NCI-H1436 (cell line): ENCODE measurements at places on chromosomes 5 and 9.

- no peak for DNase-seq
Measured at GRCh38 chr5:157107508-157107907, 1.3 kb downstream of the HAVCR2 start.

DNA sequence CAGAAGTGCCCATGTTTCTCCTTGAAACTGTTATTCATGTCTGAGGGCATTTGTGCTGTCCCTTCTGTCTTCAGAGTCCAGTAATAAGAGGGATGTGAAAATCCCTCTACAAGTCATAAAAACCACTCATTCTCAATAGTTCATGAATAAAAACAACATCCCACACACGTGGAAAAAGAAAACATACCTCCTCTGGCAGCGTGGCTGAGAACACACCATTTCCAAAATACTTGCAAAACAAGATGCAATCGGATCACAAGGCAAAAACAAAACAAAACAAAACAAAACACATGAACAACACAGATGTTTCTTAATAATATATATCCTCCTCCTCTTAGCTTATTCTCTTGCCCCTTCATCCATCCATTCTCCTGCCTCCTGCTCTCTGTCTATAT is 71.0 kb upstream of the EQTN start:
- DNase-seq, result no peak

- DNase-seq, result no peak
Measured at GRCh38 chr9:124088476-124088837, 76.9 kb downstream of the LHX2 start.

GRCh38 chr5:500491-500890 is 23.8 kb downstream of the SLC9A3 start:
- no peak for DNase-seq

GRCh38 chr5:150541895-150542294 is 34.0 kb downstream of the NDST1 start:
- no peak for DNase-seq

DNA sequence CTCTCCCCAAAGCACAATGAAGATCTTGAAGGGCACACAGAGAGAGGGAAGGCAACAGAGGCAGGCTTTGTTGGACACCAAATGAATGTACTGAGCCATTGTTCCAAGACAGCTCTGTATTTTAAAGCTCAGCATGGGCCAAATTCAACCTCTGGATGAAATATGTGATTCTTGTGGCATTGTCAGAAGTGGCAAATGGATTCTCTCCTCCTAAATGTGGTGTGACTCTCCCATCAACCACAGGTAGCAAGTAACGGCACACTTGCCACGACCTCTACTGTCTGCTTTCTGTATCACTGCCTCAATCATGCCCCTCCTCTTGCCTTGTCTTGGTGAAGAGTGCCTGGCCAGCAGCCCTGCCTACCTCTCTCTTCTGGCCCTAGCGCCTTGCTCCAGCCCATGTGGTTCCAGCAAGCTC is 6.1 kb upstream of the MOB3B start:
- DNase-seq, result no peak

- DNase-seq, result no peak
Measured at GRCh38 chr5:132637241-132637640, 20.7 kb upstream of the IL13 start.

DNA sequence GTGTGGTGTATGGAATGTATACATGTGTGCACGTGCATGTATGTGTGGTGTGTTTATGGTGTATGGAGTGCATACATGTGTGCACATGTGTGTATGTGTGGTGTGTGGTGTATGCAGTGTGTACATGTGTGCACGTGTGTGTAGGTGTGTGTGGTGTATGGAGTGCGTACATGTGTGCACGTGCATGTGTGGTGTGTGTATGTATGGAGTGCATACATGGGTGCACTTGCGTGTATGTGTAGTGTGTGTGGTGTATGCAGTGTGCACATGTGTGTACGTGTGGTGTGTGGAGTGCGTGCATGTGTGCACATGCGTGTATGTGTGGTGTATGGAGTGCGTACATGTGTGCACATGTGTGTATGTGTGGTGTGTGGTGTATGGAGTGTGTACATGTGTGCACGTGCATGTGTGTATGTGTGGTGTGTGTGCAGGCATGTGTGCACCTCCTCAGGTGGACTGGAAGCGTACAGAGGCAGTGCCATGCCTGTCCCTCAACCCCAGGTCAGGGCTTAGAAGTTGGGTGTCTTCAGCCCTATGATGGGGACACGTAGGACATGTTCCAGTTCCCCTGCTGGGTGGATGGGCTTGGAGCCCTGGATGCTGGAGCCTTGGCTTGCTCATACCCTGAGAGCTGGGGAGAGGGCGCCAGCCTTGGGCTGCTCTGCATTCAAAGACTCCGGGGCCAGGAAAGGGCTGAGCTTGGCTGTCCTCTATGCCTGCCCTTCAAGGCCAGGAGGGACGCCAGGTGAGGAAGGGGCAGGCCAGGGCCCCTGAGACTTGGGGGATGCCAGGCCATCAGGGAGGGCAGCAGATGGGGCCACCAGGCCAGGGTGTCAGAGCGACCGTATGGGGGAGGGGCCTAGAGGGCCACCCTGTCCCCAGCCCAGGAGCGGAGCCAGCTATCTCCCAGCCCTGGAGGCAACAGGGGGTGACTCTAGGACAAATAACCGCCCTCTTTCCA is 12.2 kb downstream of the MYMK start:
- DNase-seq, result no peak

DNA sequence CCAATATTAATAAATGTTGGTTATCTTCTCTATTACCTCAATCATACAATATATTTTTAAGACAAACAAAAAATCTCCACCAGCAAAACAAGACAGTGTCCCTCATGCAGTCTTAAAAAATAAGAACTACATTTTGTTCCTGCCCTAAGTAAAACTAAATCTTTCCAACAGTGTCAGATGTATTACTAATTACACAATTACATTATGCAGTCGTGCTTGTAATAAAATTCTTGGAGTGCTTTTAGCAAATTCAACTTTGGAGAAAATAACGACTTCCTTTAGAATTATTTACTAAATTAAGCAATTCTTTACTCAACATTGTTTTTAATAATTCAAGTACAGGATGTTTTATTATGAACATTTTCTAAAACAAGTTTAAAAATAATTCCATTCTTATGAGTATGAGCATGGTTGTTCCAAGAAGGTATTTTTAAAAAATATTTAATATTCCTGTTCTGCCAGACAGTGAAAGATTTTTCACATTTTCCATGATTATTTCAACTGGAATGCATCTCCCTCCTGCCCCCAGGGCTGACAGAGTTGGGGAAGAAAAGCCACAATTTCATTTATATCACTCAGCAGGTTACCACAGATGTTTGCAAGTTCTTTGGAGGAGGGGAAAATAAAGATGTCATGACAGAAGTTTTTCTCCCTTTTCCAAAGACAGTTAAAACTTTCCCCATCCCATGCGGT is 137.9 kb downstream of the FAM114A2 start:
- no peak for DNase-seq

GRCh38 chr5:87410931-87411330 is 1.8 kb downstream of the CCNH start:
- no peak for DNase-seq

DNA sequence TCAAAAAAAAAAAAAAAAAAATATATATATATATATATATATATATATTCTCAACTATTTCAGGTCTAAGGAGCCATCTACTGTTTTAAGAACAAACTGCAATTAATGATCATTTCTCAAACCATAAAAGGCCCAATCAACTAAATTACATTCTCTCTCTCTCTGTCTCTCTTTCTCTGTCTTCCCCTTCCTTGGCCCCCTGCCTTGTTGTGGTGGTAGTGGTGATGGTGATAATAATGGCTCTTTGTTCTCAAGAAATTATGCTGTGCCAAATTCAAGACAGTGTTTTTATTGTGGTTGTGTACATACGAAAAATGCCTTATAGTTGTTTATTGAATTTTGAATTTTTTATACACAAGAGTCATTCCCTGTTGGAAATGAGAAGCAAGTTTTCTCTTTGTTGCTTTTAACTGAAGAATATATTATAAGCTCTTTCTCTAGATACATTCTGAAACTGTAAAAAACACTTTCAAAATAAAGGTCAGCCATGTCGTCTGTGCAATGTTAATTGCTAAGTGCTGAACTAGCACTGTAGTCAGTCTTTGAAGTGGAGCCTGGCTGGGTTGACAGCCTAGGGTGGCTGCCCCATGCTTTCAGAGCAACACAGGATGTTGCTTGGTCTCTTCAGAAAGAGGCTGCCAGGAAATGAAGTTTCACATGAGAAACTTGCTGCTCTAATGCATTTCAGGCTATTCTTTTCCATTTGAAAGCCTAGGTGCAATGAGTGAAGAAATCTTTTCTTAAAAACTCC is 96.0 kb downstream of the HINT1 start:
- DNase-seq, result no peak

- DNase-seq, result no peak
Measured at GRCh38 chr5:113281194-113281593, 153.6 kb downstream of the TSSK1B start.

DNA sequence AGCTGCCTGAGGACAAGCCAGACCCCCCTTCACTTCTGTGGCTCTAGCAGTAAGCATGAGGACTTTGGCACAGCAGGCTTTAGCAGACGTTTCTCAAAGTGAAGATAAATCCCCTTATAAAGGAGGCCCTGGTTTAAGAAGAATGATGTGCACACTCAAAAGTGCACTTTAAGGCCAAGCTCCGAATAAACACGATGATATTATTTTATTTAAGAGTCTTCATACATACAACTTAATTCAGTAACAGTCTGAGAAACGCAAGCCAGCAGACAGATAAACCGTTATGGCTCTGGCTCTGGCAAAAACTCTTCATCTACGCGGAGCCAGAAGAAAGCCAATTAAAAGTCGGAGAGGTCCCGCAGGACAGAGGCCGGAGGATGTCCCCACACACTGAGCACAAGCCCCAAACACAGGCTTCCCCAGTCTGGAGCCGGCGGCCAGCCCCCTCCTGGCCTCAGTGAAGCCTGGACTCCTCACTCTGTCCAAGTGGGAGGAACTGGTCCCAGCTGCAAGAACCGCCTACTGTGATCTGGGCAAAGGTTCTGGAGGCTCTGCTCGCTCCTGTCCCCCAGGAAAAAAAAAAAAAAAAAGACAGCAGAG is 44.6 kb downstream of the ADAMTS2 start:
- no peak for DNase-seq

DNA sequence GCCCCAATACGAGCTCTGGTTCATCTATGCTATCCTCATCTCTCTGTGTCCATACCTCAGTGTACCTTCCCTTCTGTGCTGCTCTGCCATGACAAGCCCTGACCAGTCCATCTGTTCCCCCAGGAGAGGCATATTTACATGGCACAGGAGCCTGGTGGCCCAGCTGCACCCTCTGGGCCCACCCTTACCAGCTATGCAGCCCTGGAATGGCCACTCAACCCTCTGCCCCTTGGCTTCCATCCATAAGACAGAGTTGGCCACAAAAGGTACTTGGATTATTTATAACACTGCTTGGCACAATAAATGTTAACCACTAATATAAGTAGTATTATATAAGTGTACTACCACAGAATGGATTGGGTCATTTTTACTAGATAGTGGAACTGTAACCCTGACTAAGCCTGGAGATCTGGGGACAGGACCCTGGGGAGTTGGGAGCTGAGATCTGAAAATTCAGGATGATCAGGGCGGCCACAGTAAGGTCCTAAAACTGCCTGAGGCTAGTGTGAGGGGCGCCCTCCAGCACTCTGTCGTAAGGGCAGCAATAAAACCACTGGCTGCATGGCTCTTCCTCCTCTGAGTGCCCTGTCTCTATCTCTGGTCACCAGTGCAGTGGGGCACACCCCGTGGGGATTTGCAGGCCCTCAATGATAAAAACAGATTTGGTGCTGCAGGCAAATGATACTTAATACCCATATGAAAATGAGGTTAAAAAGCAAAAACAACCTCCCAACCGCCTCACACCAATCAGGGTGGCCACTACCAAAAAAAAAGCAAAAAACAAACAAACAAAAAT is 65.8 kb downstream of the SEMA4D start:
- no peak for DNase-seq

DNA sequence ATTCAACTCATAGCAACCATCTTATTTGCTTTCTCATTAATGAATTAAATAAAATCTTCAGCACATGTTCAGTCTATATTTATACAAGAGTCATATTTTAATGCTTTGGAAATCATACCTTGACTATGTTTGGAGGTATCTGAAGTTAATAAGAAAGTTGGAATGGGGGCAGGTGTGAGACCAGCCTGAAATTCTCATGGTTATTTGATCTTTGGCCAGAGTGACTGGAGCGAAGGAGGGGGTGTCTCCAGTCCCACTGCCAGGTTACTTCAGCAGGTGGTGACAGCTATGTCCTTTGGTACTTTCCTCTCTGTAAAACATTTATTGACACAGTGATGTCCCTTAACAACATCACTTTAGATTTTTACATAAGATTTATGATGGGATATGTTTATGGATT is 318.1 kb upstream of the SGCD start:
- DNase-seq, result no peak

GRCh38 chr5:168317521-168318147 is 26.2 kb downstream of the WWC1 start:
- no peak for DNase-seq

DNA sequence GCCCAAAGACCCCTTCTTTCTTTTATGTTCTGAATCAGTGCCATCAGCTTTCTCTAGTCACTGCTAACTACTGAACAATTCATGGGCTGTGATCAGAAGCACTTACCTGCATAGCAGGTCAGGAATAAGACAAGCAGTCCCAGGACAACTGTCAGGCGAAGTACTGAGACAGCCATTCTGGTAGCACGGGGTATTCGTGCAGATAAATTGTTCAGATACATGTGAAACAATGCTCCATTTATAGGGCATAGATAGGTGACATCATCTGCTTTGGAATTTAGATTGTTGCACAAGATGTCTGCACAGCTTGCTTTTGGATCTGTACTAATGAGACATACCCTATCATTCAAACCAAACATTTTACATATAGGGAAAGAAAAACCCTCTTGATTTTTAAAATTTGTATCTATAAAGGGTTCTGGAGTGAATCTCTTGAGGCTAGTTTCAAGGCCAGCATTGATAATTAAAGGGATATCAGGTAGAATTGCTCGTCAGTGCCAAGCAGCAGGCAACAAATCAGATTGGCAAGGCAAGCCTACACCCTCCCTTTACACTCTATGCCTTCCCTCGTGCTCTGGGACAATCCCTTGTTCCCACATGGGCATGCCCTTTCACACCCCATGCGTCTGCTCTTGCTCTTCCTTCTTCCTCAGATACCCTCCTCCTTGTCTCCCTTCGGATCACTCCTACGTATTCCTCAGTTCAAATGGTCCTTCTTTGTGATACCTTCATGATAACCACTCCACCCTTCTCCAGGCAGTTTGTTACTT is at the start of gene C5orf46:
TSS of gene C5orf46 (minus strand) at position 213 of the 770 bp plus-strand sequence. CDS start at position 176, 37 bp downstream.
- DNase-seq, result no peak

- DNase-seq, result no peak
Measured at GRCh38 chr5:109453251-109453650, 43.5 kb upstream of the PJA2 start.

DNA sequence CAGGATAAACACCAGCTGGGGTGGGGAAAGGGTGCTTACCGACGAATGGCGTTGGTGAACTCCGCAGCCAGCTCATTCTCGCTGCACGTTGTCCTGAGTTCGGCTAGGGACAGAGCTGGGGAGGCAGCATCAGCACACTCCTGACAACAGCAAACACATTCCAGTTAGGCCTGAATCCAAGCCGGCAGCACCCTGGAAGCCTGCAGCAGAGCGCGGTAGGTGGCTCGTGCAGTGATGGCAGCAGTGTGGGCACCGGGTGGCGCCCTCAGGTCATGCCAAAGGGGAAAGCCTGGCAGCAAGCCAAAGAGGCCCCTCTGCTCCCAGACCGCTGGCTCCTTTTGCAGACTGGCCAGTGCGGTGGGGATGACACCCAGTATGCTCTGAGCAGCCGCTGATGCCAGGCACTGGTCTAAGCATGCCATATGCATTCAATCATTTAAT is 66.9 kb downstream of the DCP2 start:
- DNase-seq, result no peak
